Activated T-cell treated with anti-CD3 and anti-CD28 coated beads for 24 hours (primary cell): ENCODE measurements at places on chromosomes 13 and 19.
A peak's percentile ranks its signal among the peaks of the same experiment; 100 is the strongest.

DNA sequence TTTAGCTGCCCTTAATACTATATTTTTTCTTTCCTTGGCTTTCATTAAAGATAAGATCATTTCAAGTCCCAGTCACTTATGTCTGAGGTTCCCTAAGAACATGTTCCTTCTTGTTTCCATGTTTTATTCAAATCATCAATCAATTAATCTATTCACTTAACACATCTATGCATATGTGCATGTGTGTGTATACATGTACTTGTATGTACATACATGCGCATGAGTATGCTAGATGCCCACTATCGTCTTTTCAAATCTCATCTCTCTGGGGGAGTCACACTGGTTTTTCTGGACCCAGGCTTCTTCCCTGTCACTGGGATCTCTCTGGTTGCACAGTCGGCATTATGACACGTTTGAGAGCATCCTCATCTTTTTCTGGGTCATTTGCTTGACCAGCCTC, 108.9 kb downstream of the ZNF536 start:
- DNase-seq = no peak

- DNase-seq = no peak
Observed at GRCh38 chr13:113638173-113638746, 19.7 kb downstream of the ATP4B start.

DNA sequence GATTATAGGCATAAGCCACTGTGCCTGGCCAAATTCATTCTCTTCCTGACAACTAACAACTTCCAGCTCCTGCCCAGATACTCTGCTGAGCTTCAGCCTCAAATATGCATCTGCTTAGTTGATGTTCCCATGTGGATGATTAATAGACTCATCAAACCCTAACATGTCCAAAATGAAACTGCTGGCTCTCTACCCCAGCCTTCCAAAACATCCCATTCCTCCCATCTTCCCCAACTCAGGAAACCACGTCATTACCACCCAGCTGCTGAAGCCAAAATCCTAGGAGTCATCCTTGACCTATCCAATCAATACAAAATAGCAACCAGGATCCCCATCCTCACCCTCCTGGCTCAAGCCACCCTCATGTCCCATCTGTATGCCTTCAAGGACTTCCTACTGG, 20.9 kb downstream of the POU2F2 start:
- DNase-seq = no peak

- no peak for DNase-seq
Observed at GRCh38 chr13:30722361-30722760, 13.0 kb upstream of the ALOX5AP start.

DNA sequence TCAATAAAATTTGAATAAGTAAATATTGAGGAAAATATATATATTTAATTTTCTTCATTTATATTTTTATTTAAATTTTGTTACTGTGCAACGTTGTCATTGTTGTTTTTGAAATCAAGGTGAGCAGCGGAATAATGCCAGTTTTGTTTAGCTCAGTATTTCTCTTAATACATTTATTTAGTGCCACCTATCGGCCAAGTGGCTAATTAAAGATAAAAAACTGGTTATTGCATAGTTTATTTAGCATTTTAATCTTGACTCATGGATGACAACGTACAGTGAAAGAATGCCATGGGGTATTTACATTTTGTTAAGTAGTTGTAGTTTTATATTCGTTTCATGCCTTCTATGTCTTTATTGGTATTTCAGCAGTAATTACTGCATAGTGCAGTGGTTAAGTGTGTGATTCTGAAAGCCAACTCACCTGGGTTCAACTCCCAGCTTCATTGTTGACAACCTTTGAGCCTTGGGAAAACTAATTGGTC, 265.9 kb downstream of the MYO16 start:
- no peak for DNase-seq

- DNase-seq = no peak
Observed at GRCh38 chr19:7109678-7110289, 40.3 kb downstream of the ZNF557 start.

GRCh38 chr13:34031610-34032009, 213.7 kb downstream of the RFC3 start:
- DNase-seq = no peak

DNA sequence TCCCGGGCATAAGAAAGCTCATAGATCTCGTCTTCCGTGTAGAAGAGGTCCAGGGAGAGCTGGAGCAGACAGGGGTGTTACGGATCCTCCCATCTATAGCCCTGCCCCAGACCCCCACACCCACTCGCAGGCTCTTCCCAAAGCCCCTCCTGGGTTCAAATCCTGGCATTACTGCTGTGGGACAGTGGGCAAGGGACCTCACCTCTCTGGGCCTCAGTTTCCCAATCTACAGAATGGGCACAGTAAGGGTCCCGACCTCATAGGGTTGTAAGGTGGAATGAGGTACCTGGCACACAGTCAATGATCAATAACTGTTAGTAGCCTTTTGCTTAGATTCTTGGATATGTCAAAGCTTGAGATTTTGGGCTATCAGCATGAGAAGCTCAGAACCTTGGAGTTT, 10.5 kb downstream of the FAM98C start:
- no peak for DNase-seq

GRCh38 chr19:20444202-20444885, 121.2 kb downstream of the ZNF737 start:
- no peak for DNase-seq

GRCh38 chr19:46155237-46155636, 7.2 kb downstream of the IGFL2 start:
- no peak for DNase-seq

DNA sequence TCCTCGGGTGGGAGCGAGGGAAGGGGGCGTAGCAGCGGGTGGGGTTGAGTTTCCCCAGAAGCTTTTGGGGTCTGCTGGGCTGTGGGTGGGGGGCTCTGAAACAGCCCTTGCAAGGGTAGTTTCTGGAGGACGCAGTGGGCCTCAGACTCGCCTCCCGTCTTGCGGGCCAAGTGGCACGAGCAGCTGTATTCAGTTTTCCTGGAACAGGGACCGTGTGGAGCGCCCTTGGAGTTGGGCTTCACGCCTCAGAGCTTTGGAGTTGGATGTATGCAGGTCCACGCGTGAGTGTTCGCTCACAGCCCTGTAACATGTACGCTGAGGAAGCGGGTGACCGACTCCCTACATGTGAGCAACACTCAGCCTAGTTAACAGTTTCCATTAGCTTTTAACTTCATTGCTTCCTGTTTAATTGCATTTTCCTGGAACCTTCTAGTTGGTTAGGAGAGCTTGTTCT, 603 bp downstream of the TM9SF2 start:
- peak; percentile 5 for DNase-seq

DNA sequence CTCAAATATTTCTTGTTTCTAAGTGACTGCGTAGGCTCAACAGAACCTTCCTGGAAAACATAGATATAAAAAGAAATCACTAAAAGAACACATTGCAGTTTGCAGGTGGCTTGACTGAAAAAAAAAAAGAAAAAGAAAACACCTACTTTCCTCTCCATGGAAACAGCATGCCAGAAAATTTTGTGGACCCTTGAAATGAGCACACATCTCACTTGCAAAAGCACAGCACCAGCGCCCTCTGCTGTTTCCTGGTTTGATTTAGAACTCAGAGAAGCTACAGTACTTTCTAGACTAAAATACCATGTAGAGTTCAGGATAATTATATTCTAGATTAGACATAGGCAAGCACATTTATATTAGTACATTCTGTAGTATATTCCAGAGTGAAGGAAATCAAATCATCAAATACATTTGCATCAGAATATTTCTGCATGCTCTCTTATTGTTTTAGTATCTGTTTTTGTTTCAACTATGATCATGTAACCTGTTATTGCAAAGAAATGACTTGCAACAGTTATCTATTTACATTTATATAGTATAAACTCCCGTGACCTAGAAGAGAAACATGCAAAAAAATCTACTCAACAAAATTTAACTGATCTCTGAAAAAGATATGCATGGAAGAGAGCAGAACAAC, 22.3 kb upstream of the XPO4 start:
- DNase-seq = peak; percentile 60

DNA sequence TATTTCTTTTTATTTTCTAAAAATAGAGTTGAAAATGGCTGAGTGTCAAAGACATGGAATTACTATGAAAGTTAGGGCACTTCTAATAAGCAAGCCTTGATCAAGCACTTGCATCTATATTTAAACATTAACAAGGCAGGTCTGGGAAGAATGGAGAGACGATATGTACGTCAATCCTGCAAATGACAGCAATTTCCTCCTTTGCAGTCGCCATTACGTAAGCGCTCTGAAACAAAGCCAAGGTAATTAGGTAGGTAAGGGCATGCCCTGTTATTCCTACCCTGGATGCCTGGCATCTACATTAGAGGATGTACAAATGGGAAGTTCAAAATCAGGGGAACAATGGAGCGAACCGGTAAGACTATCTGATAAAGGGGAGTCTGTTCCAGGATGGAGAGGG, 664.0 kb upstream of the ARGLU1 start:
- DNase-seq = no peak

GRCh38 chr19:58150328-58150921, at the start of gene ZNF329:
TSS of gene ZNF329 (minus strand) at chr19:58150789. CDS start at chr19:58129503, 21,286 bp downstream.
- DNase-seq = peak; percentile 92

DNA sequence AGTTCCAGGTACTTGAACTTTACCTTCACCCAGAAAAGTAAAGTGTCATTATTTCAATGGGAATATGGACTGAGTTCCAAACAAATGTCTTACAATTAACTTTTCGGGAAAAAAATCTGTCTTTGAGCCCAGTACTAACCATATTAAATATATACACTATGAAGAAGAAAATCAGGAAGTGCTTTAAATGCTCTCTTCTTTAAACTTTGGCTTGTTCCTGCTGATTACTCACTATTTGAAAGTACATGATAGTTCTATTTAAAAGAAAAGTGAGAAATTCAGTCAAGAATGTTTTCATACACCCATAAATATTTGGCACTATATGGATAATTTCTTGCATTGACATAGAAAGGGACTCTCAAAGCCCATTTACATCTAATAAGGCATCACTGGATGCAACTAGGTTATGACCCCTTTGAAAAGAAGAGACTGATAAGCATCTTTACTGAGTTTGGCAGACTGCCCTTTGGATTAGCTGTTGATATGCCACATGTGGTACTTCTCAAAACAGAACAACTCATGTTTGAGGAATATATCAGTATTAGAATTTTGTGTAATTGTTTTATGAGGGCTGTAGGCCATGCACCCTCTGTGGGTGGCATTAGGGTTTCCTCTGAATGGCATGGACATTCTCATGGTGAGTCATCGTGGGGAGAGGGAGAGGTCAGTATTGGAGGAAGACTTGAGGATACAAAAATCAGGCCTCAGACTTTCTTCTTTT, 25.0 kb upstream of the VWA8 start:
- DNase-seq = no peak

- DNase-seq = no peak
Observed at GRCh38 chr13:75010941-75011340, 471.0 kb downstream of the TBC1D4 start.

DNA sequence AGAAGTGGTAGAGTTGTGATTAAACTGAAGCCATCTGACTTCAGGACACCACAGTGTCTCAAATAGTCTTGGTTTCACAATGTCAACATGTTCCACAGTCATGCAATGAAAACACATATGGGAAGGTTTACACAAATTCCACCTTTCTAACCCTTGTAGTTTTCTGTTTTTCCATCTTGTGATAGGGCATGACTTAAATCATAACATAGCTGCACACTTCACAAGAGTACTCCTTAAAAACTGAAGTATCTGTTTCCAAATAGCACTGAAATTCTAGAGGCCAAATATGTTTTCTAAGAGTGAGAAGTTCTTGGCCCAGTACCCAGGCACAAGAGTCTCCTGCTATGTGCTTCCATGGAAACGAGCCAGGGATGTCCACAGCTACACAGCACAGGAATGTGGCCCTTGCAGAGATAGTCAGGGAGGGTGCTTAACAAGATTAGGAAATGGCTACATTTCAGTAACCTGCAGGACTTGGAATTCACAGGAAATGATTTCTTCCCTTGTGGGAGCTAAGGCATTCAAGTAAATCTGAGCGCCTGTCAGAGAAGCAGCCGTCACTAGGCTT, 269.1 kb downstream of the NDFIP2 start:
- no peak for DNase-seq

DNA sequence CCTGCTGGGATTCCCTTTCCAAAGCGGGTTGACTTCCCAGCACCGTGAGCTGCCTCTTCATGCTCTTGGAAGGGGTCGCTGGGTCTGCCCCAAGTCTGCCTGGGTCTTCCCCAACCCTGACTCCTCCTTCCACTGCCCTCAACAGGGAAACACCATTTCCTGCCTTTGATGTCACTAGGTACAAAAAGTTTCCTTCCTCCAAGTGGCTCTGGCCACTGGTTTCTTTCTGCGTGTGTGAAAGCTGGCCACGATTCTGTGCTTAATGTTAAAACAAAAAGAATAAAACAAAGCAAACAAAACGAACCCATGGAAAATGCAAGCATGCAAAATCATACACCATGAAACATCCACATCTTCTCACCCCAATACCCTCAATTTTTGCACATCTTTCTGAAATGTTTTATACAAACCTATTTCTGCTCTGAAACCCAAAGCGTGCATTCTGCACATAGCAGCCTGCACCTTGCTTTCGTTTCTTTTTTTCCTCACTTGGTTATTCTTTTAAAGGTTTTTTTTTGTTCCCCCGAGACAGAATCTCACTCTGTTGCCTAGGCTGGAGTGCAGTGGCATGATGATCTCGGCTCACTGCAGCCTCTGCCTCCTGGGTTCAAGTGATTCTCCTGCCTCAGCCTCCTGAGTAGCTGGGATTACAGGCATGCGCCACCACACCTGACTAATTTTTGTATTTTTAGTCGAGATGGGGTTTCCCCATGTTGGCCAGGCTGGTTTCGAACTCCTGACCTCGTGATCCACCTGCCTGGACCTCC, 12.5 kb upstream of the TNFSF9 start:
- DNase-seq = no peak

- DNase-seq = no peak
Observed at GRCh38 chr13:43749503-43749902, 37.3 kb downstream of the ENOX1 start.

GRCh38 chr13:77810878-77811277, 107.8 kb downstream of the EDNRB start:
- DNase-seq = no peak

DNA sequence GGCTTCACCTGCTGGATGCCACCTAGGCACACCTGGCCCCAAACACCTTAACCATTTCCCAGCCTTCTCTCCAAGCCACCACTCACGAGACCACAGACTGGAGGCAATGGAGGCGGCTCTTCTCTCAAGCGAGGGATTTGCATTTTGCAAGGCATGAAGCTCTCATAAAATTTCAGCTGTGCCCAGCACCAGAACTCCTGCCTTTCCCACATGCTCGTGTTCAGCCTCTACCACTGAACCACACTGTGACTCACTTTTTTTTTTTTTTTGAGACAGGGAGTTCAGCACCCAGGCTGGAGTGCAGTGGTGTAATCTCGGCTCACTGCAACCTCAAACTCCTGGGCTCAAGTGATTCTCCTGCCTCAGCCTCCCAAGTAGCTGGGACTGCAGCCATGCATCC, 10.6 kb downstream of the NANOS3 start:
- DNase-seq = no peak

- no peak for DNase-seq
Observed at GRCh38 chr19:53866865-53867224, 838 bp upstream of the MYADM start.

DNA sequence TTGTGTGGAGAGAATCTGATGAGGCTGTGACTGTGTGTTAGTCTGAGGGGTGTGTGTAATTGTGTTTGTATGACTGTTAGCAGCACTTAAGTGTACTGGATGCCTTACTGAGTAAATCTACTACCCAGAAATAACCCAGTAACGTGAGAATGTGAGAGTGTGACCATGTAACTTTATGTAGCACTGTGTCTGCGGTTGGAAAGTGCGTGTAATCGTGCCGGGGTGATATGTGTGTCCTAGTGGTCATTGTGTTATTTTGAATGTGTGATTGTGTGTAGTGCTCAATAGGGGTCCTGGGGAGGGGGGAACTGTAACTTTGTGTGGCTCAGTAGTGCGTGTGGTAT, 550 bp downstream of the ZNF383 start:
- DNase-seq = no peak

- no peak for DNase-seq
Observed at GRCh38 chr13:74040200-74040599, 94.0 kb downstream of the KLF12 start.
